CD4-positive, CD25-positive, alpha-beta regulatory T cell (primary cell): ENCODE measurements at places on chromosomes 7 and 10. TPM values are rescaled to one million over a fixed set of nuclear protein-coding genes. Genes with fewer than 3 reads are reported as not detected.

DNA sequence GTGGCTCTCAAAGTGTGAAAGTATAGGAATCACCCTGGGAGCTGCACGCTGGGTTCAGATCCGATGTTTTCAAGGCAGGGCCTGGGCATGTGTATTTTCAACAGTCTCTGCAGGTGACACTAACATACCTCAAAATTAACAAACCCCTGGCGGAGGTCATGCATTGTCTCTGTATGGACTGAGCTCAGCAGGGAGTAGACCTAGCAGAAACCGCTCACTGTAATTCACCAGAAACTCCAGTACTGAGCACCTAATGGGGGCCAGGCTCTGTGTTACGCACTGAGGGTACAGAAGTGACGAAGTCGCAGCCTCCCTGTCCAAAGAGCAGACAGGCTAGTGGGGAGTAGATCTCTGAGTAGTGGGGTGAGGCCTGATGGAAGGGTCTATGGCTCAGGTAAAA lies 5.6 kb downstream of the STRA8 start:
- no peak for DNase-seq

DNA sequence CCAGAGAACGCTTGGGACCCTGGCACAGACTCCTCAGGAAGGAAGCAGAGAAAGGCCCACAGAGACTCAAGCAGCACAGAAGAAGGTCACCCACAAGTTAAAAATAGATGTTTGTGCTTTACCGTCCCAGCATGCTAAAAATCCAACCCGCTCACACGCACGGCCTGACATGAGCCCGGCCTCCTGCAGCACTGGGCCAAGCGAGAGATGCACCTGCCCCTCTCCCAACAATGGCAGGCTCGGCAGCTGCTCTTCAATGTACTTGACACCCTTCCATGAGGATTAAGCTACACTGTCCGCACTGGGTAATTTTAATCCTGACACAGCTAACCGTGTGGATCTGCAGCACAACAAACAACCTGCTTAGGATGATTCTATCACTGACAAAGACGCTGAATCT lies 9.3 kb downstream of the DIP2C start:
- DNase-seq: no peak

DNA sequence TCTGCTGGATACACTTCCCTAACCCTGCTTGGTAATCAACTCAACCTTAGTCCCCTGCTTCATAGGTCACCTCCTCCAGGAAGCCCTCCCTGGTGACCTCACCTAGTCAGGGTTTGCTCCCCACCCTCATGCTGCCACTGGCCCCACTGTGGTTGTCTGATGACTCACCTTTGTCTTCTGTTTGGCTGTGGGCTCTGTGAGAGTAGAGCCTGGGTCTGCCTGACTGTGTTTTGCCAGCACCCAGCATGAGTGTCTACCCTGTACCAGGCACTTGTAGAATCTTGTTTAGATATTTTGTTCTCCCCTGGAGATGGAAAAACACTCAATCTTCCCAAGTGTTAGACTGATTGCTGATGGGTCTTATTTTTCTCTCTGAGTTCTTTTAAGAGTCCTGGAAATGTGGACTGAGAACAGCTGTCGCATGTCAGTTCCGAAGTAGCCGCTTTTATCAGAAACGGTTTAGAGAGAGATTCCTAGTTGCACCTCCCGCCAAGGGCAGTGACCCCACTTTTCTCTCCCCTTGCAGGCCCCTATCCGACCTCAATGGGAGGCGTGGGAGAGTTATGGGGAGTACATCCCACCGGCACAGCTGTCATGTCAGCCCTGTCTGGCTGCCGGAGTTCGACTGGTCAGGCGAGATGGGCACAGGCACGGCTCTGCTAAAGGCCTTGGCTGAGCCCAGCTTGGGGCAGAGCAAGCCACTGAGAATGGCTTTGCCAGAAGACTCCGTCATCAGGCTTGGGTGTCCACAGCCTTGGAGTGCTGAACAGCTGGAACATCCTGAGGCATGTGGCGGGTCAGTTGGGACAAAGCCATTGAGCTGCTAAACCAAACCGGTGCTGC lies 134.3 kb downstream of the GRK5 start:
- no peak for DNase-seq

DNA sequence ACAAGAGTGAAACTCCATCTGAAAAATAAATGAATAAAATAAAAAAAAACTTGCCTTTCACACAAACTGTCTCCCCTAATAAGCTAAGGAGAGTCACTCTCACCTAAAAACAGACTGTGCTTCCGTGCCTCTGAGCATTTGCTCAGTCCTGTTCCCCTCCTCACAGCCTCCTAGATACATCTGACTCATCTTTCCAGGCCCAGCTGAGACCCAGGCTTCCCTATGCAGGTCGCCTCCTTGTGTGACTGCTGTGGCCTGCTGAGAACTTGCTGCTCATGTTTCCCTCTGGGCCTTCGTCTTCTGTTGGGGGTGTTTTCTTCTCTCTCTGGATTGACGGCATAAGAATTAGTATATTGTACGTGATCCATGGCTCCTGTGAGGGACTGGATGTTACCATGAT lies 777.7 kb downstream of the LRMDA start:
- no peak for DNase-seq

- no peak for DNase-seq
Observed at GRCh38 chr7:38245409-38245977, 27.9 kb downstream of the TARP start.

DNA sequence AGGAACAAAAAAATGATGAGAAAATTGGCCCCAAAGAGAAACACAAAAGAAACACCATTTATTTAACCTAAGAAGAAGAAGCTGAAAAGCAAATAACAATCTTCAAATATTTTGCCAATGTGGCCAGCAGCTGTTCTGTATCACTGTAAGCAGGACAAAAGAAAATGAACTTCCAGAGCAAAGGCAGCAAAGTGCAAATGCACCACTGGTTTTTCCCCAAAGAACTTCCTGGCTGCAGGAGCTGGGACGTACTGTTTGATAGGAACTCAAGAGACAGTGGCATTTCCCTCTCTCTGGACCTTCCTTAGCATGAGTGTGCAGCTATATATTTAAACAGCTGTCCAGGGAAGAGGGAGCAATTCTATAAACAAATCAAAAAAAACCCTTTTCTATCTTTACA lies 60.4 kb downstream of the RNLS start:
- no peak for DNase-seq

DNA sequence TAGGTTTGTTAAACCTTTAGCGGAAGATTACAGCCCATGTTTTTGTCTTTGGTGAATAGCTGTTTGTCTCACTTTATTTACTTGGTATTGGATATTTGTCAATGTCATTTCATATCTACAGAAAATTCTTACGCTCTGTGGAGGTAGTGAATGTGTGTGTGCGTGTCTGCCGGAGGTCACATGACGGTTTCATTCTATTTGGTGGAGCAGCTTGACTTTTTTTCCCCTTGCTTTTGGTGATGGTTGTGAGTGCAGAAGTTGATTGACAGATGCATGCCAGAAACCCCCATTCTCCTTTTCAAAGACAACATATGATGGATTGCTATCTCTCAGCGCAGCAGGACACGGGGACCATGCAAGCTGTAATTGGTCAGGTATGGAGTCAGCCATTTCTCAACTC lies at the start of gene POU6F2:
POU6F2 (plus strand) TSS at position 225 of the 400 bp plus-strand sequence; CDS start at position 270, 45 bp downstream.
- no peak for DNase-seq

- no peak for DNase-seq
Observed at GRCh38 chr7:149077594-149077993, 12.9 kb downstream of the ZNF786 start.

The HOXA7 gene
- not detected for polyA plus RNA-seq
